ENCODE measurements at places on chromosomes 7 and 10. TPM values are rescaled to one million over a fixed set of nuclear protein-coding genes. Genes with fewer than 3 reads are reported as not detected.

DNA sequence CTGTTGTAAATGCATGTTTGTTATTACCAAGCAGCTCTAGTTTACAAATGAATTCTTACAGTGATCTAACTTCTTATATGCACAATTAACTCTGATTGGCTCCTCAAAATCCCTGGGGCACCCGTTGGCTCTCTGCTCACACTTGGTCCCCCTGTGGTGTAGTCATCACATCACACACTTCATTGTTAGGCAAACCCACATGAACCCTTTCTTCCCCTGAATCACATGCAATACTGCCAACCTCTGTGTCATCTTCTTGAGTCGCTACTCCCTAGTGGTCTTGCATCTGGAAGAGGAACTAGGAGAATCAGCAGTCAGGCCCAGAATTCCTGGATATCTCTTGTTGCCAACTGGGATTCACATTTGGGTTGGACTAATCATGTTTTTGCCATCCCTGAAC is 73.1 kb downstream of the CD36 start:
- no peak for DNase-seq

GRCh38 chr10:62095181-62096122 is 173.2 kb downstream of the RTKN2 start:
- DNase-seq, result no peak

DNA sequence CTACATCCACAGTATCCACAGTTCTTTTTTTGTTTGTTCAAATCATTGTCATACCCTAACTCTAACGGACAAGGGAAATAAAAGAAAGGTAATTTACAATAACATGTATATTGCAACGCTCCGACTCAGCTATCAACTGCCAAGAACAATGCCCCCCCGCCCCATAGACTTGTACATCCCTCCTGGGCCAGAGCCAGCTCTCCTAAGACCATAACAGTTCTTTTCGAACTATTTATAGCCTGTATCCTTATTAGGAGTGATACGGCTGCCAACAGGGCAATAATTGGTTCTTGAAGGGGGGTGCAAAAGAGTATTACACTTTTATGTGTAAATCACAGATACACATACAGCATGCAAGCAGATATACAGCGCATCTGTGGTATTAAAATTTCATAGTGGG is 495.7 kb downstream of the GALNT17 start:
- no peak for DNase-seq

DNA sequence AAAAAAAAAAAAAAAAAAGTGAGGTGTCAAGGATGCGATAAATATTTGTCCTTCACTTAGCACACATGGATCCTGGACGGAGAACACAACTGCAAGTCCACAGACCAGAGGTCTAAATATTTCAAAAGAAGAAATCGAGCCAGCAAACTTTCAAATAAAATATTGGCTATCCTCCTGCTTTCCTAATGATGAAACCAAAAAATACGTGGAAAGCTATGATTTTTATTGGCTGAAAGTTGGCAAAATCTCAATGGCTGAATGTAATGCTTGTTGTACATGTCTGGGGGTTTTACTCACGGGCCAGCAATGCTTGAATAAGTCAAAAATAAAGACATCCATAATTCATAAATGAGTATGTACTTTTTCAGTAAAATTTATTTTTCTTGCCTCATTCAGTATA is 19.0 kb upstream of the MGMT start:
- DNase-seq, result no peak

DNA sequence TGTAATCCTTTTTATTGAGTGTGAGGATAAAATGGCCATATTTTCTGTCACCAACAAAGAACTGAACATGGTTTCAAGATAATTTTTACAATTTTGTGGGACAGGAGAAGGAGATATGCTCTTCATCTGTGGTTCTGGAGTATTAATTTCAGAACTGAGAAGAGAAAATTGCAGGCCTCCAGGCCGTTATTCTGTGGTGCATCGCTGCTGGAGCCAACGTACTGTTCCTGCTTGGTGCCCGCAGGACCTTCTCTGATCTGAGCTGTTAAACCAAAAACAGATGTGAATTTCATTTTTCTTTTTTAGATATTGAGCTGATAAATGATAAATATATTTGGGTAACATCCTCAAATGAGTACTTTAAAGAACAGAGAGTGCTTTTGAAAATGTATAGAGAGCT is 63.9 kb downstream of the IKZF1 start:
- no peak for DNase-seq

GRCh38 chr10:131726076-131726880 is 174.5 kb upstream of the PPP2R2D start:
- DNase-seq, result no peak

- DNase-seq, result no peak
Measured at GRCh38 chr10:109891105-109891504, 32.2 kb downstream of the XPNPEP1 start.

DNA sequence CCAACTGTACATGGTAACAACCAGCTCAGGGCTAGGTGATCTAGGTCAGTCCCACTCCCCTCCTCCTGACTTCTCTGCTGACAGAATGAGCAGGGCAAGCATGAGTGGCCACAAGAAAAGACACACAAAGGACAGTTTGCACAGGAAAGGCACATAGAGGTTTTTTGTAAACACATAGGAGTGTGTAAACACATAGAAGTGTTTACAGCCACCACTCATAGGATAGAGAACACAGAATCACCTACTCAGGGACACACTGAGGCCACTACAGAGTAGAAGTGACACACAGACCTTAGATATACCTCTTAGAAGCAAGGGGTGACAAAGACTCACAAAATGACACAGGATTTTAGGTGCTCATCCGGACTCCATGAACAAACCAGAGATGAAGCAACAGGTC is 19.0 kb downstream of the NUDCD3 start:
- no peak for DNase-seq

DNA sequence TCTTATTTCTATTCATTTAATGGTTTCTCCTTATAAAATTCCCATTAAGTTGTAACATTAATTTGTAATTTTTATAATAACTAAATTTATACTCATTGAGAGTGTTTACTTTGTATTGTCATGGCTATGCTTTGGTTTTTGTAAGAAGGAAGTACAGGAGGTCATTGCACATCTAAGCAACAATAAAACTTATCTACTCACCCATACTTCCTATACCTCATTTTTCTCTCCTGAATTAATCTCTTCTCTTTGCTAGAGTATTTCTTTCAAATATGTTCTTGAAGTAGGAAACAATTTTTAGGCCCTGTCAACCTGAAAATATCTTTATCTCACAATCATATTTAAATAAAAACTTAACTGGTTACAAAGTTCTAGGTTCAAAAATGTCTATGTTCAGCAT is 95.4 kb upstream of the WDR11 start:
- no peak for DNase-seq

GRCh38 chr10:15609246-15609645 is 110.5 kb downstream of the ITGA8 start:
- DNase-seq, result no peak

GRCh38 chr7:100156331-100157068 is 2.0 kb downstream of the TRAPPC14 start:
- no peak for DNase-seq

GRCh38 chr7:53947732-53948131 is 594.4 kb upstream of the VSTM2A start:
- DNase-seq, result no peak

- DNase-seq, result no peak
Measured at GRCh38 chr10:122271076-122271475, at the start of gene BTBD16. Gene BTBD16 (plus strand): TSS chr10:122271296. CDS start chr10:122275082, 3,786 bp downstream.

GRCh38 chr10:89535171-89536012 is at the start of gene SLC16A12:
Gene SLC16A12 (minus strand): TSS chr10:89535594. CDS start chr10:89462578, 73,016 bp downstream.
- no peak for DNase-seq

- no peak for DNase-seq
Measured at GRCh38 chr10:42930516-42931192, 146.2 kb upstream of the RET start.

- no peak for DNase-seq
Measured at GRCh38 chr10:126646110-126646509, 24.4 kb downstream of the C10orf90 start.

DNA sequence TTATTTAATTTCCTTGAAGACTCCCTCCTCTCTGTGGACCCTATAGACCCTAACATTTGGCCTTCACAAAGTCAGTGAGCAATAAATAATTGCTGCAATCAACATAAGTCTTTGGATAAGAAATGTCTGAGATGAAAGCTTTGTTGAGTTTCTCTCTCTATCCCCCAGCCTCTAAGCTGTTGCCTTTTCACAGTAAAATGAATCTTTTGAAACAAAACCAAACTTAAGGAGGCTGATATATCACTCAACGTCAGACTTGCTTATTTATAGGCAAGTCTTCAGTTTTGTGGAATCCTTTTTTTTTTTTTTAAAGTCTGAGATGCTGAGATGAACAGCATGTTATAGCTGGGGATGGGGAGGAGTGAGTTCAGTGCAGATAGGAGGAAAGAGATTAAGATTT is 10.0 kb downstream of the CPED1 start:
- no peak for DNase-seq

DNA sequence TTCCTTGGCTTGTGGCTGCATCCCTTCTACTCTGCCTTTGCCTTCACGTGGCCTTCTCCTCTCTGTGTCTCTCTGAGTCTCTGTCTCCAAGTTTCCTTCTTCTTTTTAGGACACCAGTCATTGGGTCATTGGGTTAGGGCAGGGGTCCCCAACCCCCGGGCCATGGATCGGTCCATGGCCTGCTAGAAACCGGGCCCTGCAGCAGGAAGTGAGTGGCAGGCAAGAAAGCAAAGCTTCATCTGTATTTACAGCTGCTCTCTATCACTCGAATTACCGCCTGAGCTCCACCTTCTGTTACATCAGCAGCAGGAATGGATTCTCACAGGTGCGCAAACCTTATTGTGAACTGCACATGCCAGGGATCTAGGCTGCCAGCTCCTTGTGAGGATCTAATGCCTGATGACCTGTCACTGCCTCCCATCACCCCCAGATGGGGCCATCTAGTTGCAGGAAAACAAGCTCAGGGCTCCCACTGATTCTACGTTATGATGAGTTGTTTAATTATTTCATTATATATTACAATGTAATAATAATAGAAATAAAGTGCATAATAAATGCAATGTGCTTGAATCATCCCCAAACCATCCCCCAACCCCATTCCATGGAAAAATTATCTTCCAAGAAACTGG is 47.9 kb upstream of the DOCK1 start:
- no peak for DNase-seq

GRCh38 chr7:155790666-155791065 is 21.6 kb downstream of the SHH start:
- DNase-seq, result no peak

GRCh38 chr10:30219971-30220751 is 128.9 kb downstream of the MTPAP start:
- no peak for DNase-seq

- DNase-seq, result no peak
Measured at GRCh38 chr7:76300166-76300731, 2.2 kb upstream of the HSPB1 start.

- no peak for DNase-seq
Measured at GRCh38 chr10:76647301-76647700, 990.3 kb downstream of the KCNMA1 start.

DNA sequence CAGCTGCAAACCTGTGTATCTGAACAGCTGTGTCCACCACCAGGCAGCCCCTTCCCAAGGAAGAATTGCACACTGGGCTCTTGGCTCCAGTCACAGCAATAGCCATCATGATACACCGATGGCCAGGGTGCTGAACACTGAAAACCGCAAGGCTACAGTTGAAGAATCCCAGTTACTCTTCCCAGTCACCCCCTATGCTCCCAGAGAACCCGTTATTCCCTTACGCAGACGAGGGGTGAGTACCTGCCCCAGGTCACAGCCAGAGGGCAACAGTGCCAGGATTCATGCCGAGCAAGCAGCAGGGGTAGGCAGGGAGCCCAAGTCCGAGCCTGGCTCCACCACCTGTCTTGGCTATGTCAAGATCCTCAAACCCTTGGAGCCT is 57.8 kb downstream of the RASGEF1A start:
- DNase-seq, result no peak

RTKN2 gene
- 0.29 TPM for total RNA-seq

PNLIPRP2 gene
- total RNA-seq, result not detected

MRPS24 gene
- total RNA-seq, result 93.9 TPM

FOXI2 gene
- total RNA-seq, result not detected

FKBP6 gene
- total RNA-seq, result not detected

TMEM184A gene
- 0.64 TPM for total RNA-seq

RBP3 gene
- total RNA-seq, result not detected

RPP38 gene
- total RNA-seq, result 14.9 TPM

OR2A5 gene
- total RNA-seq, result not detected

SCART1 gene
- total RNA-seq, result 0.44 TPM

ASB13 gene
- 12.4 TPM for total RNA-seq

All from glomerular endothelial cell (primary cell).